ENCODE measurements at places on chromosomes 2 and 18.
A peak's percentile ranks its signal among the peaks of the same experiment; 100 is the strongest.

GRCh38 chr2:20538308-20539132 lies 91.6 kb downstream of the RHOB start:
- DNase-seq: no peak

DNA sequence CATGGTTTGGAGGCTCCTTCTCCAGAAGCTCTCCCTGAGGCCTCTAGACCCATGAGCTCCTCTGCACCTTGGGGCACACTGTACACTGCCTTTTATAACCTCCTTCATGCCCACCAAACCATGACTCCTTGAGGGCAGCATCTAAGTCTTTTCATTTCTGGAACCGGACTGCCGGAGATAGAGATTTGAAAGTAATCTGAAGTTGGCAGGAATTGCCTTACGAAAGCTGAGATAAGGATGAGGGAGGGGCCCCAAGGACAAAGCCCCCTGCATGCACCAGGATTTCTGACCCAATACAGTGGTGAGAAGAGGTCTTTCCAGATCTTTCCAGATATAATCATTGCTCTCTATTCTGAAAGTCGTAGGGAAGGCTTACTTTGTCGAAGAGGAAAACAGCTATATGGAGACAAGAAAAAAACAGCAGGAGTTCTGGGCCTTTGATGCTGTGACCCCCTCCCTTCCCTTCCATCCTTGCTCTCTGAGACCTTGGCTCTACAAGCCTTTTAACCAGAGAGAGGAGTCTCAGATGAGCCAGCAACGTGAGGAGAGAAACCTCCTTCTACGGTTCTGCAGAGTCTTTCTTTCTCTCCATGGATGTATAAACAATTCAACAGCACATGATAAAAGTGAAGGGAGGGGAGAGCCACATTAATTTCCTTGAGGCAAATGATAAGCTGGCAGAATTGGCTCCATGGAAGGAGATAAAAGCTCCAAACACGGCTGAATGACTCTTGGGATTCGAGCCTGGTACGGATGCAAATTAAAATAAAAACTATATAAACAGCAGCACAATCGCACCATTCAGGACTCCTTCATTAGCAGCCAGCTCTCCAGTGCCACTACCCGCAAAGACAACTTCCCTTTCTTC lies 88.0 kb upstream of the RTN4 start:
- peak; percentile 91 for DNase-seq

DNA sequence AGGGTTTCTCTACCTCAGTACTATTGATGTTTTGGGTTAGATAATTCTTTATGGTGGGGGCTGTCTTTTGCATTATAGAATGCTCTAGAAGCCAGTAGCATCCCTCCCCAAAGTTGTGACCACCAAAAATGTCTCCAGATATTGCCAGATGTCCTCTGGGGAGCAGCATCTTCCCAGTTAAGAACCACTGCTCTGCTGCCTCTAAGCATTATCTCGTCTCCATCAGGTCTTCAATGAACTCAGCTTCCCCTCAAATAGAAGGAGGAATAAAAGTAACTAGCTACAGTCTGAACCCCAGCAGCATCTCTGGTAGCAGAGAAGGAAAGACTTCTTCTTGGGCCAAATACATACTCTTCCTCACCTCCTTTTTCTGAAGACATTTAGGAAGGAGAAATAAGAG lies 244.1 kb downstream of the AGPS start:
- DNase-seq: no peak

DNA sequence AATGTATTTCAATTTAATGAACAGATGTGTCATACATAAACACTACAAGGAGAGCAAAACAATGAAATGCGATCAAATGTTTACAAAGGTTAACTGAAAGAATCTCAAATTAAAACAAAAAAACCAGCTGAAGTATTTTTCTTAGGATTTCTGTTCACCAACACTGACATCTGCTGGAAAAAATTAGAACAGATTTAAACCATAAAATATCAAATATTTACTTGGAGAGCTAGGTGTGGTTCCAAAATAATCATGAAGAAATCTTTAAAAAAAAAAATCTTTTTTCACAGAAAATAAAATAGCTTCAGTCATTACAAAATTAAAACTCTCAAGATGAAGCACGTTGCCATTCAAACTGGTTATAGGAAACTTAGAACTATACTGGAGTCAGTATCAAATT lies 13.8 kb downstream of the MMADHC start:
- DNase-seq: no peak

- peak; percentile 58 for DNase-seq
Observed at GRCh38 chr2:205885492-205886099, 200.4 kb downstream of the INO80D start.

GRCh38 chr2:68714866-68715265 lies 19.7 kb upstream of the ARHGAP25 start:
- peak; percentile 14 for DNase-seq

- no peak for DNase-seq
Observed at GRCh38 chr2:132430895-132431294, 14.3 kb downstream of the GPR39 start.

DNA sequence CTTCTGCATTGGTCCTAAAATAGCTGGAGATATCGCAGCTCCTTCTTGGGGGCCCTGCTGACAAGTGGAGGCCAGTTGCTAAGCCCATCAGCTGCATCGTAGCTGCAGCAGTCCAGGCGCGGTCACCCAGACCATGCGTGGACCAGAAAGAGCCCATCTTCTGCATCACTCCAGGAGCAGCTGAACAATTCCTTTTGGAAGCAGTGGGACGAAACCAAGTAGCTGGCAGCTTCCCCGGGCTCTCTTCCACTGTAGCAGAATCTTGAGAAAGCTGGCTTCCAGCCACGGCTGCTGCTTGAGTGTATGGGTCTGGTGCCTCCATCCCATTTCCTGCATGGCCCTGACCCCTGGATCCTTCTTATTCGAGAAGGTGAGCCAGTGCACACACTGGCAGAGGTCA lies 22.2 kb upstream of the CAB39 start:
- peak; percentile 28 for DNase-seq

- DNase-seq: no peak
Observed at GRCh38 chr2:241680044-241680443, 6.6 kb downstream of the DTYMK start.

DNA sequence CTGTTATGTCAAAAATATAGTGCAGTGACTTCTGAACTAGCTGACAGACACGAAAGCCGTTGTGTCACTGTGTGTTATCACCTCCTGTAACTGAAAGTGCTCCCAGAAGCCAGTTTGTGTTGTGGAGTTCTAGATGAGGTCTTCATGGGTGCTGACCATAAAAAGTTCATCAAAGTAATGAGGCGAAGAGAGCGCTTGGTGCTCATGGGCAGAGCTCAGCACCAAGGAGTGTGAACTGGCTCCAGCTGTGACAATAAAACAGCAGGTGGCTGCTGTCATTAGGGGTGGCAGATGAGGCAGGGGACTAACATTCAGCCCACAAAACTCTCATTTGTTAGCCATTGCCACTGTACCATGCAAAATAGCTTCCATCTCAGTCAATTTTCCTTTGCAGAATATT lies 151.1 kb downstream of the ZNF407 start:
- no peak for DNase-seq

DNA sequence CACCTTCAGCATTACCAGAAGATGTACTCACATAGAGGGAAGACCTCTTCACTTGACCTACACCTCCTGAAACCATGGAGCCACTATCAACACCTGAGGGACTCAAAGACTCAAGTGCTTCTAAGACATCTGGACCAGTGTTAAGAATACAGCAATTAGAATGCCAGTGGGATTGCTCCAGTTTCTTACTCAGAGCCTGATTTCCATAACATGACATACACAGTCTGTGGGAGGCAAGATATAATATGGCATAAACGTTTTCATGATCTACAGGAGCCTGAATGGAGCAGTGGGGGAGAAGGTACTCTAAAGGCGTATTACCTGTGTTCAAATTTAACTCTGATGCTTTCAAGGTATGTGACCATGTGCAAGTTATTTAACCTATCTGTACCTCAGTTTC lies 57.2 kb downstream of the ZNF385B start:
- DNase-seq: no peak

DNA sequence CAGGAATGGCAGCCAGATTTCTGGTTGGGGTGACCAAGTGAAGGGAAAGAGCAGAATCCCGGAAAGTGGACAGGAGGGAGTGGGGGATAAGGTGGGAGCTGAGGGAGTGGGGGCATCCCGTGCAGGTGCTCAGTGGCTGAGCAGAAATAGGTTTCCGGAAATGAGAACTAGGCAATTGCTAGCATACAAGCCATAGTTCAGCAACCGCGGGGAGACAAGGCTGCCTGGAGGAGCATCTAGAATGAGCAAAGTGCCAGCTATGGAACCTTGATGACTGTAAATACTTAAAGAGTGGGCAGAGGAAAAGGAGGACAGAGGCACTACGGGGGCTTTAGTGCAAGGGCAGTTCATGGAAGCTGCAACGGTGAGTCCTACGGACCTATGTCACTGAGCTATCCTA lies 220.2 kb downstream of the BCL11A start:
- no peak for DNase-seq

- no peak for DNase-seq
Observed at GRCh38 chr2:212484563-212485080, 54.0 kb downstream of the ERBB4 start.

- DNase-seq: no peak
Observed at GRCh38 chr18:47968006-47968676, 37.7 kb upstream of the SMAD2 start.

DNA sequence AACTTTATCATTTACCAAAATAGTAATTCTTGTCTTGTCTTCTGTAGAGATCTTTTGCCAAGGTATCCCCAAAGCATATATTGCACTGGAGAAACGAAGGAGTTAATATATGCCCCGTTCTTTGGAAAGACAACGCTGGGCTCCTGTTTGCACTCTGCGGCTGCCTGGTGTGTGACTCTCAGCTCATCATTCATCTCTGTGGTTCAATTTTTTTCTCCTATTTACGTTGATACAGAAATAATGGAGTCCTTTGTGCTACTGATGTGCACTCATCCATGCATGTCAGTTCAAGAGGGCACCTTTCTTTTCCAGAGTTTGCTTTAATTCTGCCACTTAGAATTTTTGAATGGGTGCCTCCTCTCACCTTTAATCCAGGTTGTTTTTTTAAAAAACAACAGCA lies 655.5 kb downstream of the DCDC2C start:
- no peak for DNase-seq

- no peak for DNase-seq
Observed at GRCh38 chr2:47354013-47354847, 48.7 kb upstream of the MSH2 start.

GRCh38 chr2:205367331-205367935 lies 314.9 kb upstream of the NRP2 start:
- DNase-seq: no peak

GRCh38 chr2:238864207-238865014 lies 16.5 kb downstream of the TWIST2 start:
- DNase-seq: no peak

DNA sequence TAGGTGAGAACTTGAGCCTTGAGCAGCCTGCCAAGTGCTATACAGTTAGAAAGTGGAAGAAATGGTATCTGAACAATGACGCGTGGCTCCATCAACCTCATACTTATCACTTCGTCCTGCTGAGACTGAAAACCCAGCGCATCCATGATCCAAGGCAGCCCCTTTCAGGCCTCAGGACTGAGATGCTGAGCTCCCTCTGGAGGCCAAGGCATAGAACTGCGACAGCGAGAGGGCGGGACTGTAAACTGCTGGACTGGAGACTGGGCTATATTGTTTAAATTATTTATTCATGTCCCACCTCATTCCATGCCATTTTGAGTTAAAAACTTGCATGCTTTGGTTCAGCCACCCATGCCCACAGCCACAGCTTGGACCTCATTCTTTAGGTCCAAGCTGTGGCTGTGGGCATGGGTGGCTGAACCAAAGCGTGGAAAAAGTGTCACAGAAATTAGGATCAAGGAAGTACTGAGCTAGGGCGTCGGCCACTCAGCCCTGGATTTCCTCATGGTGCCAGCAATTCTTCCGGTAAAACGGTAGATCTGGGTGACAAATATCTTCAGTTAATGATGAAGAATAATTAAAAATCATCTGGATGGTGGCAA lies 195.5 kb downstream of the L3MBTL4 start:
- peak; percentile 4 for DNase-seq

DNA sequence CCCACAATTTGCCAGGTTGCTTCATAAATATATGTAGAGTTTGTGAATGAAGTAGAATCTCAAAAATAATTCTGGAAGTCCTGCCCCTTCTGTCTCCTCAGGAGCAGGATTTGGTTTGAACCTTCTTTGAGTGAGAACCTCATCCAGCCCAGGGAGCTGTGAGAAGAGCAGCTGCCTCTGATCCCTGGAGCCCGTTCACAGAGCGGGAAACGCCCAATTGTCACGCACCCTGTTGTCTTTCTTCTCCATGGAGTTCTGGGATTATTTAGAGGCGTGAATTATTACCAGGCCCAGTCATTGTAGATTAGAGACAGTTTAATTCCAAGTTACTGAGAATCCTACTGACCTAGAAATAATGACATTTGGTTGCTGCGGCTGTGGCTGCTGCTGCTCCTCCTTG lies 66.1 kb downstream of the TPO start:
- no peak for DNase-seq

- DNase-seq: no peak
Observed at GRCh38 chr18:47909484-47909883, 21.0 kb downstream of the SMAD2 start.
